ENCODE measurements at places on chromosomes 12 and 14.

- DNase-seq: no peak
Observed at GRCh38 chr12:94046626-94047410, 101.6 kb upstream of the PLXNC1 start.

DNA sequence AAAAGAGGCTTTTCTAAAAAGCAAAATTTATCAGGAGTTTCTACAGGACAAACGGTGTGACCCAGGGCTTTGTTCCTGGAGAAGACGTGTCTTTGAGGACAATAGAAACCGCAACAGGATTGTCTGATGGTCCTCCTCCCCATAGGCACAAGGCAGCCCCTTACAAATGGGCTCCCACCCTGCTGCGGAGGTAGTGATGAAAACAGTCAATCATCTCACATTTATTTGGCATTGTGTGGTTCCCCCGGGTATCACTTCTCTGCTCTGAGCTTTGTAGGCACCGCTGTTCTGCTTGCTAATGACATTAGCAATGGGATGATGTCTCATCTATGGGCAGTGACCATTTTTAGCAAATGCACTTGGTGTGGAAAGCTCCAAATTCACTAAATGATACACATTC lies 155.5 kb upstream of the TMPO start:
- DNase-seq: no peak

DNA sequence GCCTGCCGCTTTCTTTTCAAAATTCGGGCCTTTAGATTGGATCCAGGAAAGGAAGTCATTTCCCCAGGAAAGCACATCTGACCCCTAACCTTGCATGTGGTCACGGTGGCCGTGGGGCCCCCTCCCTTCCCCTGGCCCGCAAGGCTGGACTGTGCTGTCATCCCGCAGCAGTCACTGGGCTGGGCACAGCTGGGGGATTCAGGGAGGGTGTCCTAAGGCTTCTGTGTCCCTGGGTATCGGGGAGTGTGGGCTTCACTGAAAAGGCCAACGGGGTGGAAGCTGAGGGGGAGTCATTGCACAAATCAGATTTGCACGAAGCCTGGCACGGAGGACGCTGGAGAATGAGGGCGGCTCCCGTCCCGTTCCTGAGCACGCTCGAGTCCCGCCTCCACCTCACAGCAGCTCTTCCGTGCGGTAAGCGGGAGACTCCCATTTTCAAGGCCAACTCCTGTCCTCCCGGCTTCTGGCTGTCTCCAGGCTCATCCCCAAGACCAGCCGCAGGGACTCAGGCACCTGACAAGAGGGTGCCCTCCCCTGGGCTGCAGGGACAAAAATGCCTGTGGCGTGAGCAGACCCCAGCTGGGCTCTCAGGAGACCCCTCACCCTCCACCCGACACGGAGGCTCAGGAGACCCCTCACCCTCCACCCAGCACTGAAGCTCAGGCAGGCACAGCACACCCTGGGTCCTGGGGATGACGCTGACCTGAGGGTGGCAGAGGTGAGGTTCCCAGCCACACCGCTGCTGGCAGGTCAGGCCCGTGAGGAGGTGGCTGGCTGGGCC lies 9.6 kb downstream of the XRCC3 start:
- DNase-seq: no peak

- no peak for DNase-seq
Observed at GRCh38 chr12:79566452-79567174, 124.2 kb downstream of the PAWR start.

DNA sequence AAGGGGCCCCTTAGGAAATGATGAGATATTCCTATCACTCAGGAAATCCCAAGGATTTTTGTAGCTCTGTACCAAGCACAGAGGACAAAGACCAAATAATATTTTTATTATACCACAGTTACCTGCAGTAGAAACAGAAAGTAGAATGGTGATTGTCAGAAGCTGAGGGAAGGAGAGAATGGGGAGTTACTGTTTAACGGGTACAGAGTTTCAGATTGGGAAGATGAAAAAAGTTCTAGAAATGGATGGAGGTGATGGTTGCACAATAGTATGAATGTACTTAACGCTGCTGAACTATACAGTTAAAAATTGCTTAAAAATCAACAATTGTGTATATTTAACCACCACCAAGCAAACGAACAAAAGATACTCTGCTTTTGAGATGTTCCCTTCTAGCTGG lies 24.1 kb downstream of the FLVCR2 start:
- no peak for DNase-seq

- no peak for DNase-seq
Observed at GRCh38 chr12:120048263-120048662, 59.2 kb downstream of the BICDL1 start.

Measured in NCI-H446 treated with DMSO at 0.1 percent for 48 hours (cell line).